ENCODE measurements at places on chromosomes 5 and 9.

DNA sequence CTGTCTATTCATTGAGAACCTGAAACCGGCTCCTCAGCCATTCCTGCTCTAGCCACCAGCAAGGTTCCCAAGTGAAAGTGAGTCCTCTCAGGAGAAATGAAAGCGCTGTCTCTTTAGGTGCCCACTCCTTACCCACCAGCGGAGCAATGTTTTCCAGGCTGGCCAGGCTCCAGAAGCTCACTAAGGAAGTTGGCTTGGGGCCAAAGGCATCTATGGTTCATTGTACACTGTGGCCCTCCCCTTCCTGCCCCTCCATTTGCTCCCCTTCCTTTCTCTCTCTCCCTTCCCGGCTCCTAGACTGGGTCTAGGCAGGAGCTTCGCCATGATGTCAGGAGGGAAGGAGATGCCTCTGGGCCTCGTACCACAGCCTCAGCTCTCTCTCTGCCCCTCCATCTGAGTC lies 1.1 kb upstream of the GABRP start:
- DNase-seq, result no peak

GRCh38 chr9:80792726-80793125 lies 896.6 kb downstream of the TLE1 start:
- DNase-seq, result no peak

DNA sequence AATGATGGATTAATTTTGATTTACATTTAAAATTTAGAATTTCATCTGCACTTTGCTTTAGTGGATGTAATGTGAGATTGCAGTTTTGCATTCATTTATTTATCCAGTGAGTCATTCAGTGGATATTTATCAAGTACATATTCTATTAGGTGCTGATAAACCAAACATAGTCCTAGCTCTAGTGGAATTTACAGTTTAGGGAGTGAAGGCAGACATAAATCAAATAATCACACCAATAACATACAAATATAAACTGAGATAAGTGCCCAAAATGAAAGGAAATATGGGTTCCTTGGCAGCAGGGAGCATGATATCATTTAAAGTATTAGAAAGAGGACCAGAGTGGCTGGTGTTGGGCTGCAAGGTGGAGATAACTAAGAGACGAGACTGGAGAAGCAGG lies 14.7 kb upstream of the NIPBL start:
- no peak for DNase-seq

- no peak for DNase-seq
Observed at GRCh38 chr9:93051680-93052089, 6.8 kb upstream of the SUSD3 start.

DNA sequence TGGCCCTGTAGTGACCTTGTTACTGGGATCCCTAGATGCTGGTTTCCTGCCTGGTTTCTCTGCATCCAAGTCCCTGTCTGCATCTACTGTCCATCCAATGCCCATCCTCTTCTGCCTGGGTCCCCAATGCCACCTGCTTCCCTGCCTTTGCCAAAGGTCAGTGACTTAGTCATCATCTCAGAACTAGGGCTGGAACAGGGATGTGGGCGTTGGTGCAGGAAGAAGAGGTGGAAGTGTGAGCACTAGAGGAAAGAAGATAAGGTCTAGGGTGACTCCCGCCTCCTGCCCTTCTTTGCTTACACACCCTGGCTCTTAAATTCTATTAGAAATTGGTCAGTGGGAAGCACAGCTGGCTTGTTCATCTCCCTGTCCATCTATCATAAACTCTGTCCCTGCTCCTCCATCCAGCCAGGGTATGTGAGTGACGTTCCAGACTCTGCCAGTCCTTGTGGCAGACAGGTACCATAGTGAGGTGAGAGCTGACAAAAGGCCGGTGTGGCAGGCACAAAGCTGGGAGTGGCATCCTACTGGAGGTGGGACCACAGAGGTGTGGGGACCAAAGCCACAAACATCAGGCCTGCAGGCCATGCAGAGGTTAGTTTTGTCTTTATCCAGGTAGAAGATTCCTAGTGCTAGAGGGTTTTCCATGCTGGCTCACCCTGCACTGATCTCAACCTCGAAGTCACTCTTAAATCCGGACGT lies 9.2 kb downstream of the PTPN3 start:
- no peak for DNase-seq

GRCh38 chr9:36788534-36788933 lies 215.8 kb downstream of the MELK start:
- no peak for DNase-seq

- DNase-seq, result no peak
Observed at GRCh38 chr5:160491438-160491837, 69.8 kb downstream of the PTTG1 start.

DNA sequence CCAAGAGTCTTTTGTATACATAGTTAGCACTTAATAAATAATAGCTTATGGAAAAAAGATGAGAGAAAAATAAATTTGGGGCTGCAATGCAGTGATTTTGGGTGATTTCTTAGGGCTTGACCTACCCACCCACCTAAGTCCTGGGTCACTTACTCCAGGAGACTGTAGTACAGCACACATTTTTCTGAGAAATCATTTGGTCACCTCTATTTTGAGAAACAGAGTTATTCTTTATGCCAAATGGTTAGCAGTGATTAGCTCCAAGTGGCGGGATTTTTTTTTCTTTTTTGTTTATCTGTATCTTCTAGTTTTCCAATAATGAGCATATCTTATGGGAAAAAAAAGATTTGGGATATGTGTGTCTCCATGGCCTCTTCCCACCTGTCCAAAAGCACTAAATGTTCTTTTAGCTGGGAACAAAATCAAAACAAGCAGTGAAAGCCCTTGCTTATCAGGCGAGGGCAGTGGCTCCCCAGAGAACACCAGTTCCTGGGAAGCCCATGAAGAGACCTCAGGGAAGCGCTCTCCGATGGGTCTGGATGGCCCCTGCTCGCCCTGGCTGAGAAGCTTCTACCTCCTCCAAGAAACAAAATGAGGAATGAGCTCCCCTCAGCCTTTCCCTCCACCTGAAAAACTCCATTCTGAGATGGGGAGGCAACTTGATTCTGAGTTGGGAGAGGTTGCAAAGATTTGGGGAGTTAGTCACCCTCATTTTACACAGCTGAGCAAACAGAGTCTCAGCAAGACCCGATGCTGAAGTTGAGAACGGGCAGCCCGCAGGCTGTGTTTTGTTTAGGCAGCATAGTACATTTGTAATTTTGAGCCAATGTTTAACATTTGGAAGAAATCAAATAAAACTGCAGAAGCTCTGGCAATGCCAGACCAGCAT lies 69.9 kb downstream of the CYFIP2 start:
- DNase-seq, result no peak

GRCh38 chr5:82367930-82368329 lies 89.8 kb upstream of the RPS23 start:
- DNase-seq, result no peak

DNA sequence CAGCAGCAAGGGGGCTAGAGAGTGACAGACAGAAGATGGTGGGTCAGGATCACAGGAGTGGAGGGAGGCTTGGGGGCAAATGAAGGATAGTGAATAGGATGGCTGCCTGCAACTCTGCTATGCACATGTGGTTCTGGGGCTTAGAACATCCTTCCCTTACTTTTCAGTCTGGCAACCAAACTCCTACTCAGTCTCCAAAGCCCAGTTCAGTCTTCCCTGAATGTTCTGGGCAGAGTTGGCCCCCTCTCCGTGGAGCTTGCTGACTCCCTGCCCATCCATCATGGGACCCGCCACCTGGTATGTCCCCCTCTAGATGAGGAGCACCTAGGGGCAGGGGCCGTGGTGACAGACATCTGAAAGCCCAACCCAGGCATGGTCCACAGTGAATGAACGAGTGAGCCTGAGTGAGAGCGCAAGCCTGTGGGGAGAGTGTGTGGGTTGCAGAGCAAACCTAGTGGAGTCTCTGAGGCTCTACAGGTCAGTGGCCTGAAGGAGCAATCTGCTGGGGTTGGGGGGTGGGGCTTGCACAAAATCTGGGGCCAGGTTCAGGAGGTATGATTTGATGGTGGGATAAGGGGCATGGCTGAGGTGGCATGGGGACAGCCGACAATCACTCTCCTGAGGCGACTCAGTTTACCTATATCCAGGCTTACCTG lies 180.6 kb downstream of the FGF18 start:
- no peak for DNase-seq

- no peak for DNase-seq
Observed at GRCh38 chr5:77791356-77791755, 15.2 kb upstream of the TBCA start.

DNA sequence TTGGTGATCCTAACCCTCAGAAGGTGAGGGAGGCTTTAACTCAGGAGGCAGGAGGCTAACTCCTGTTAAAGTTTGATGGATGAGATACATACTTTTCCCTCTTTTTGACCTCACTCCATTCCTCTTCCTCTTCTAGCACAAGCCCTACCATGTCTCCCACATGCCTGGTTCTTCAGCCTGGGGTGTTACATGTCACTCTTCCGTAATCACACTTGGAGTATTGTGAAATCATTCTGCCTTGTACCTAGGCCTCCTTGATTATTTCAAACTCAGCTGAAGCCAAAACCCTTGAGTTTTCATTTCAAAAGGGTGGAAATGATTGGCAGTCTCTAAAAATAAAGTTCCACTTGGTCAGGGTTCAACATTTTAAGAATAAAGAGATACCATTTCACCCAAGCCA lies 1.8 kb downstream of the PLAC8L1 start:
- no peak for DNase-seq
